ENCODE measurements at places on chromosomes 12 and 14.

GRCh38 chr12:64627771-64628170 lies 17.5 kb downstream of the RASSF3 start:
- no peak for DNase-seq

- DNase-seq, result no peak
Measured at GRCh38 chr14:71163842-71164629, 256.8 kb downstream of the PCNX1 start.

- DNase-seq, result no peak
Measured at GRCh38 chr14:26765768-26766520, 168.1 kb upstream of the NOVA1 start.

DNA sequence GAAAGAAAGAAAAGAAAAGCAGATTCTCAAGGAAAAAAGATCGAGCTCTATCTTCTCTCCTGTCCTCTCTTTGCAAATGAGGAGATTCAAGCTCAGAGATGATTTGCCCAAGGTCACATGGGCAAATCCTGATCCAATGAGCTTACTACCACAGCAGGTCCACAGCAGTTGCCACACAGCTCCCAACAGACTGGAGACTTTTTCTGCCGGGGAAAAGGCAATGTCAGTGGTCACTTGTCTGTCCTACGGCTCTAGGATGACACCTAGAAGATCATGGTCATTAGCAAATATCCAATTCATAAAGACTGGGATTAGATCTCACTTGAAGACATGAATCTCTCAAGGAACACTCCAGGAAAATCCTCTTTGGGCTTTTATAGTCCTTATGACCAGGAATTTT lies 58.8 kb downstream of the TTC7B start:
- DNase-seq, result no peak

- DNase-seq, result no peak
Measured at GRCh38 chr14:96710060-96710666, 87.0 kb upstream of the VRK1 start.

- peak; percentile 53 for DNase-seq
Measured at GRCh38 chr14:53613404-53614253, 343.0 kb downstream of the BMP4 start.

DNA sequence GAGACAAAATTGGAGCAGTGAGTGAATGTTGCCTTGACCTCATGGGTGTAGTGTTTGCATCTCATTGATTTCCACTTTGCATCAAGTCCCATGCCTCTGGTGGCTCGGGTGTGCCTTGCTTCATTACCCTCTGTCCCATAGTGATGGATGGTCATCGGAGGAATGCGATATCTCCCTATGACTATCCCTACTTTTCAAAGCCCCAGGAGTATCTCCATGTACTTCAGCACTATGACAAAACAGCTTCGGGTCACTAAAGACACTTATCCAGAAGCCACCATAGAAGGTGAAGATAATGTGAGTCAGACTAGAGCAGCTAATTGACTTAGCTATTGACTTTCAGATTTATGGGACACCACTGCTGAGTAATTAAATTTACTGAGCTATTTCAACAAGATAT lies 355.1 kb upstream of the CCDC196 start:
- DNase-seq, result no peak

GRCh38 chr12:41917181-41917580 lies 227.5 kb downstream of the GXYLT1 start:
- DNase-seq, result no peak

- DNase-seq, result no peak
Measured at GRCh38 chr12:49287876-49288275, 7.1 kb upstream of the PRPH start.

DNA sequence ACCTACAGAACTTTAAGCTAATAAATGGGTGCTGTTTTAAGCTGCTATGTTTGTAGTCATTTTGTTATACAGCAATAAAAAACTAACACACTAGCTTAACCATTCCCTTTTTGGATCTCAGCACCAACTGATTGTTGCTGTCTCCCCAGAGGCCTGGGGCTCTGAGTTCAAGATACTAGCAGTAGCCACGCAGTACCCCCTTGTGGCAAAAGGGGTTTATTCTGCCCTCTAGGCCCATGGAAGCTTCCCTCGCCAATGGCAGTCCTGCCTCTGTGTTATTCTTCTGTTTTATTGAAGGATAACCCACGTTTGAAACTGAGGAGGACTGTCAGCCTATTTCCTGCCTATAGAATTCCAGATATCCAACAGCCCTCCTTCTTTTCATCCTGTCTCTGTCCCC lies 455.3 kb upstream of the ATP2B1 start:
- DNase-seq, result no peak

GRCh38 chr12:1827826-1828805 lies 7.8 kb downstream of the LRTM2 start:
- DNase-seq, result no peak

GRCh38 chr14:49427117-49427516 lies 159.1 kb downstream of the RPS29 start:
- DNase-seq, result no peak

GRCh38 chr12:25615119-25615518 lies 62.0 kb upstream of the LMNTD1 start:
- DNase-seq, result peak; percentile 41

- no peak for DNase-seq
Measured at GRCh38 chr14:106174206-106174605, 647.8 kb downstream of the TMEM121 start.

DNA sequence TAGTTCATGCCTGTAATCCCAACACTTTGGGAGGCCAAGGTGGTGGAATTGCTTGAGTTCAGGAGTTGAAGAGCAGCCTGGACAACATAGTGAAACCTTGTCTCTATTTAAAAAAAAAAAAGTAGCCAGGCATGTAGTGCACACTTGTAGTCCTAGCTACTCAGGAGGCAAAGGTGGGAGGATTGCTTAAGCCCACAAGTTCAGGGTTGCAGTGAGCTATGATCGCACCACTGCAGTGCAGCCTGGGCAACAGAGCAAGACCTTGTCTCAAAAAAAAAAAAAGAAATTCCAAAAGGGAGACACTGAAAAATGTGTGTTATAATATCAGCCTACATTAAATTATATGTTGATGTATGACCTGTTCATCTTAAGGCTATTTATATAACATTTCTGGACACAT lies 14.7 kb downstream of the TMPO start:
- no peak for DNase-seq
